ENCODE measurements at places on chromosomes 12 and 14. TPM values are rescaled to one million over a fixed set of nuclear protein-coding genes. Genes with fewer than 3 reads are reported as not detected.

CLEC4A gene
- total RNA-seq, result 0.45 TPM

DNA sequence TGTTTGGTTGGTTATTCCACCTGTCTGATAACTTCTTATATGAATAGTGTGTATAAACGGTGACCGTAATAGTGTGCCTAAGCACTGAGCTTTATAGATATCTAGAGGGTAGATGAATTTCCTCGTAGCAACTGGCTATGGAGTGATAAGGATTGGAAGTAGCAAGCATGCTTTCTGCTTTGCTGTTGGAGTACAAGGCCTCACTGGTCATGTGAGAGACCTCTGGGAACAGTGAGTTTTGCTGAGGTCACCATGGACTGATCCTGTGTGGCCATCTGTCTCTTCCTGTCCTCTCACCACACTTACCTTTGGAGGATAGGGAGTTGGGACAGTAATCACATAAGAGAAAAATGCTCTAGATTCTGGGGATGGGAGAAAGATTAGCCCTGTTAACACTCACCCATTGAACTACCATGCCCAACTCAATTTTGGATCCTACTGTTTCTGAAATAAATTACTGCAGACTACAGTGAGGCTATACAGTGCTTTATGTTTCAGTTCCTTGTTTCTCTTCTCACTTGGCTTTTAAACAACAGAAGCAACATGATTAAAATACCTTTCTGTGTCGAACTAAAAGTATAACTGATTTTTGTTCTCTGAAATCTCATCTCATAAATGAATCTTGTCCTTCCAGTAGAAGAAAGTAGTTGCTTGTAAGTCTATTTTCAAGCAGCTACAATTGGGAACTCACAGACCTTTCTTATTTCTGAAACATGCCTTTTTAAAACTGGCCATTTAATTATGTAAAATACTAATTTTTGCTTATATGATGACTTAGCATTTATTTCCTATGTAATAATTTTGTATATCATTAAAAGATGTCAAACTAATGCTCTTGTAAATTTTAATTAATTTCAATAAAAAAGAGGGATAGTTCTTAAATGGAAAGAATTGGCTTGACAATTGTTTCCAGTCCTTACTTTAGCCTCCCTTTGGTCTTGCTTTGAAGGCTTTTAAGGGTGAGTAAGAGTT lies 8.3 kb downstream of the TMX1 start:
- DNase-seq, result no peak

GRCh38 chr12:103751600-103751999 lies 89.4 kb downstream of the NT5DC3 start:
- peak; percentile 56 for DNase-seq

DNA sequence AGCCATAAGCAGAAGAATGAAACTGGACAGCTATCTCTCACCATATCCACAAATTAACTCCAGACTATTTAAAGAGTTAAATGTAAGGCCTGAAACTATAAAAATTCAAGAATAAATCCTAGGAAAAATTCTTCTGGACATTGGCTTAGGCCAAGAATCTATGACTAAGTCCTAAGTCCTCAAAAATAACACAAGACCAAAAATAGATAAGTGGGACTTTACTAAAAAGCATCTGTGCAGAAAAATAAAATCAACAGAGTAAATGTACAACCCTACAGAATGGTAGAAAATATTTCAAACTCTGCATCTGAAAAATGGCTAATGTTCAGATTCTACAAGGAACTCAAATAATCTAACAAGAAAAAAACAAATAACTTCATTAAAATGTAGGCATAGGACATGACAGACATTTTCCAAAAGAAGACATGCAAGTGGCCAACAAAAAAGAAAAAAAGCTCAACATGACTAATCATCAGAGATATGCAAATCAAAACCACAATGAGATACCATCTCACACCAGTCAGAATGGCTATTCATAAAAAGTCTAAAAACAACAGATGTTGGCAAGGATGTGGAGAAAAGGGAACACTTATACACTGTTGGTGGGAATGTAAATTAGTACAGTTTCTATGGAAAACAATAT lies 61.0 kb upstream of the PPFIA2 start:
- DNase-seq, result peak; percentile 35

RIPK3 gene
- 3.0 TPM for total RNA-seq

TDRD9 gene
- total RNA-seq, result 0.45 TPM

- no peak for DNase-seq
Measured at GRCh38 chr14:64861916-64862315, 17.8 kb downstream of the SPTB start.

DNA sequence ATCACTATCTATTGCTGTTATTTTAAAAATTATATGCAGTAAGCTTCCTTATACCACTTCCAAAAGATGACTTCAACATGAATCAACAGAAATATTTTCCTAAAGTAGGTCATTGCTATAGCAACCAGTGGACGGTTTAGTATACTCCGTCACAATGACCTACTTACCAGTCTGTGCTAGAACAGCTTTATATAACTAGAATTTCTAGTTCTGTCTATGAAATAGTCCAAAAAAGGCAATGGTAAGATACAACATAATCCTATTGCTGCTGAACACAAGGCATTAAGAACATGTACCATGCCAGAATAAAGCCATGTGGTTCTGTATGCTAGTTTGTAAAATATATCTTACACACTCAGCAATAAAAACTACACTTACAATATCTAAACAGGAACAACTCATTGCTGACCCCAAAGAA lies 40.7 kb upstream of the MTERF2 start:
- peak; percentile 90 for DNase-seq

KRT85 gene
- not detected for total RNA-seq

DNA sequence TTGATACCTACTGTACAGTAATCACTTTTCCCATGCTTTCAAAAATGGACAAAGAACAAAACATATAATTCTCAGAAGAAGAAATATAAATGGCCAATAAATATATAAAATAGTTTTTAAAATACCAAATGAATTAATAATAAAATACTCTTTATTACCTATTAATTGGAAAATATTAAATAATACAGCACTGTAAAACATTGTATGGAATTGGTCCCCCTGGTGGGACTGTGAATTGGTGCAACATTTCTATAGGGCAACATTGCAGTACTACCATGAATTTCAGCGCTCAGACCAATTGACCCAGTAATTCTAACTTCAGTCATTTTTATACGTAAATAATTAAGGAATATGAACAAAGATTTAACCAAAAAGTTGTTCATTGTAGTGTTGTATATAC lies 162.6 kb downstream of the PELI2 start:
- DNase-seq, result no peak

AVPR1A gene
- total RNA-seq, result 0.41 TPM

- DNase-seq, result peak; percentile 92
Measured at GRCh38 chr12:14256555-14257169, 108.8 kb upstream of the ATF7IP start.

- no peak for DNase-seq
Measured at GRCh38 chr14:95157048-95157326, 342 bp downstream of the DICER1 start.
